ENCODE measurements at places on chromosomes 3 and 15. TPM values are rescaled to one million over a fixed set of nuclear protein-coding genes. Genes with fewer than 3 reads are reported as not detected.

Gene CLDN18
- not detected for total RNA-seq

Gene TLR9
- not detected for total RNA-seq

Gene WDR49
- total RNA-seq = 0.50 TPM

Gene BNC1
- total RNA-seq = 26.7 TPM

Gene CCDC191
- 1.6 TPM for total RNA-seq

Gene ALG1L2
- total RNA-seq = not detected

Gene MAN2A2
- total RNA-seq = 12.0 TPM

Gene SLC27A2
- total RNA-seq = 2.8 TPM

DNA sequence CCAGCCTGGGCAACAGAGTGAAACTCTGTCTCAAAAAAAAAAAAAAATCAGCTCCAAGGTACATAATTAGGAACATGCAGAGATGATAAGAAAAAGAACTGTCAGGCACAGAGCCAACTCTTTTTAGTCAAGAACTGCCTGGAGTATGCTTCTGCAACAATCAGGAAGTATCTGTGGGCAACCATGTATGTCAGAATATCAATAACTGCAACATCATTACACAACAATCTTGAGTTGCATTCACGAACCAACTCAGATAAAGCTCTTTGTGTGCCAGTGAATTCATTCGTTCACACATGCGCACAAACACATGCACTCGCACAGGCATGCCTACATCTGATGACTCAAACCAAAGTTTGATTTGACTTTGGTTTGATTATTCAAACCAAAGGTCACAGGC lies 32.1 kb downstream of the EFHB start:
- no peak for DNase-seq

- peak; percentile 15 for DNase-seq
These were observed 69.6 kb downstream of the ASB7 start for GRCh38 chr15:100671858-100672543.

- no peak for DNase-seq
These were observed 313.2 kb downstream of the AGBL1 start for GRCh38 chr15:86392874-86393273.

- no peak for DNase-seq
These were observed 1.2 kb downstream of the SIDT1 start for GRCh38 chr3:113533534-113533892.

- DNase-seq = no peak
These were observed 31.5 kb upstream of the FBXL22 start for GRCh38 chr15:63565536-63566186.

DNA sequence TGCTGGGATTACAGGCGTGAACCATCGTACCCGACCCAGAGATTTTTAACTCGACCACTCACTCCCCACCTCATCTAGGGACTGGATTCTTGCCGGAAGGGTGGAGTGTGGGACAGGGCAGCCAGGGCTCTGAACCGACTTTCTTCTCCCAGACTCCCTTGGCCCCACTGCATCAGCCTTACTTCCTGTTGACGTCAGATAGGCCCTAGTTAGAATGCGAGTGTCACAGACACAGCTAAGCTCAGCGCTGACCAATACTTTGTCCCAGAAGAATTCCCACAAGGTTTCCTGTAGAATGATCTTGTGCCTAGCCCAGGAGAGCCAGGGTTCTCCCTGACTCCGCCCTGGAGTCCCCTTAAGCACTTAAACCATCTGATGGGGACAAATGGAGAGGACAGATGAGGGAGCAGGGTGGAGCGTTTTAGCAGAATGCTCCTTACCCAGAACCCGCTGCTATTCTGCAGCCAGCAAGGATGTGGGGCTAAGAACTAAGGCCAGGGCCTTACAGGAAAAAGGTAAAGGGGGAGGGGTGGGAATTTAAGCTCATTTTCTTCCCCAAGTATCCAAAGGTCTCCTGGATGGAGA lies 5.8 kb upstream of the TUSC2 start:
- DNase-seq = no peak

DNA sequence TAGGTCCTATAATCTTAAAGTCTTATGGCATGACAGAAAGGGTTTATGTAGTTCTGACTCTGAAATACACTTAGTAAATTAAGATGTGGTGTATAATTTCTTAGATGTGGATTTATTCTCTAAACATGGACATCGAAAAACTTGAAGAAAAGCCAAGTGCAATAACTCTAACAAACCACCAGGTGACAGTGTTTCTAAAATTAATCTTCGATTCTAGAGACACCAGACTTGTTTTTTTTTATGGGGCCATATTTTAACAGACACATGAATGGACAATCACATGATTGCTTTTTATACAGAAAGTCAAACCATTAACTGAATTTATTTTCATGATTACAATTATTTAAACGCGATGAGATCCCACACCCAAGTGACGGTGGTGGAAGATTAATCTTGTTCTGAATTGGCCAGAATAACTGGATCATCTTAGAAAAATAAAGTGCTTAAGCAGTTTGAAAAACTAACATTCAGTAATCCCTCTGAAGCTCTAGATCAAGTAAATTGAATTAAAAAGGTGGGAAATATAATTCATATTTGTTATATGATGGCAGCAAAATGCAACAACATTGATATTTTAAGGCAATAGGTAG lies 305.1 kb downstream of the LSAMP start:
- DNase-seq = peak; percentile 66

DNA sequence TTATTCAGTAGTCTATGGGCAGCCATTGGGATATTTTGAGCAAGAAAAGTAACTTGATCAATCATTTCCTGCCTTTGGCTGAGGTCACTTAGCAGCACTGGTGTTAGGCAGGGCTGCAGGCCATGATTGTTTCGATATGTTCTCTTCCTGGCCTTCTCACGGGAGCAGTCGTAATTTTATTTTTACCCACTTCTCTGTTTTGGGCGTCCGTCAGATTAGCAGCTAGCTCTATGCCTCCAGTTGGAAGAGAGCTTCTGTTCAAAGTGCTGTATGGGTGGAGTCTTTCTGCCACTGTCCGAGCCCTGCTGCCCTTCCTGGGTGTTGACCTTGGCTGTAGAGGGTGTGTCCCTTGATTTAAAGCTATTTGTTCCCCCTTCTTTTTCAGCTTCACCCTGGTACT lies 123.4 kb upstream of the ROPN1 start:
- no peak for DNase-seq

DNA sequence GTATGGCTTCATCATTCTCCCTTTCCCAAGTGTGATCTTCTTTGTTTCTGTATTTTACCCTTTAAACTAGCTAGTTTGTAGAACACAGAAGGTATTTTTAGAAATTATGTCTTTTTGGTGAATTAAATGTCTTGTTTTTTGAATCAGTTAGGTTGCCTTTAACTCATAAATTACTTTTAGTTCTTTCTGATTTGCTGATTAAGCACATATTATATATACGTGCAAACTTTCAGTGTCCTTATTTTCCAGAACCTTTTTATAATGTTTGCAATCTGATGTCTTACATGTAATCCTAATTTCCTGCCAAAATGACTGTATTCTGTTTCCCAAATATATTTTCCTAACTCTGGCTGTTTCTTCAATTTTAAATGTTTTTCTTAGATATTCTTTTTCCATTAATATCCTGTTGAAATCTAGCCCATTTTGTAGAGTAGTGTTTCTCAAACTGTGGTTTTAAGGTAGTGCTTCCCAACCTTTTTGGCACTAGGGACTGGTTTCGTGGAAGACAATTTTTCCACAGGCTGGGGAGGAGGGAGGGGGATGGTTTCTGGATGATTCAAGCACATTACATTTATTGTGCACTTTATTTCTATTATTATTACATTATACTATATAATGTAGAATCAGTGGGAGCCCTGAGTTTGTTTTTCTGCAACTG lies 51.8 kb downstream of the CHD2 start:
- no peak for DNase-seq

DNA sequence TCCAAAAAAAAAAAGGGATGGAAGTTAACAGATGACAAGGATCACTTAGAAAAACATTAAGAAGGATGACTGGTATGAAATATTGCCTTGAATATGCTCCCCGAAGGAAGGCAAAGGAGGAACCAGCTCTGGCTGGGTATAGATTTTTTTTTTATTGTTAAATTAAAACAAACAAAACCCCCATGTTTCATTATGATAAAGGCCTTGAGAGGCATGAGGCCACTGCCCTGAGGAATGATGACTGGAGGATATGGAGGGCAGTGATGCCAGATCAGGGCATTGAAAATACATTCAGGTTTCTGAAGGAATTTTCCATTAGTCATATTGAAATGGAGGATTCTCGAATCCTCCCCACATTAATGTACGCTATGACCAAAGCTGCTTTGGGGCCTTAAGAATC lies 120.9 kb downstream of the ADAMTS9 start:
- no peak for DNase-seq

GRCh38 chr15:82043130-82043673 lies 2.6 kb downstream of the MEX3B start:
- no peak for DNase-seq

- DNase-seq = no peak
These were observed 212.5 kb downstream of the XXYLT1 start for GRCh38 chr3:195058336-195059005.

DNA sequence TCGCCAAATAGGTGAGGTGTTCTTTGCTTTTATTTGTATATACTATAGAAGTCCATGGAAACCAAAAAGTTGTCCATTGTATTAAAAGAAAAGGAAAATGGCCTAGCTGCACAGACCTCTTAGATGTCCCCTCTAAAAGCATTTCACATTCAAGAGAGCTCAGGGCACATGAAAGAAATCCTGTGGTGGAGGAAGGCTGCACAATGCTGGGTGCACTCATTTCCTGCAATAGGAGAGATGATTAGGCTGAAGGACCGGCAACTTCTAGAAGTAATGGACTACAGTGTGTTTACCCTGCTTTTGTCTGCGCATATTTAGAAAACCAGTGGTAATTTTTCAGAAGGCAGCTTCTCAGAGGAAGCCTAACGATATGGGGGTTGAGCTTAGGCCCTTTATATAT lies 25.4 kb downstream of the PPM1L start:
- no peak for DNase-seq

GRCh38 chr3:88147261-88147660 lies 2.5 kb upstream of the C3orf38 start:
- no peak for DNase-seq

- DNase-seq = no peak
These were observed 85.5 kb downstream of the KLHL25 start for GRCh38 chr15:85709250-85709649.

DNA sequence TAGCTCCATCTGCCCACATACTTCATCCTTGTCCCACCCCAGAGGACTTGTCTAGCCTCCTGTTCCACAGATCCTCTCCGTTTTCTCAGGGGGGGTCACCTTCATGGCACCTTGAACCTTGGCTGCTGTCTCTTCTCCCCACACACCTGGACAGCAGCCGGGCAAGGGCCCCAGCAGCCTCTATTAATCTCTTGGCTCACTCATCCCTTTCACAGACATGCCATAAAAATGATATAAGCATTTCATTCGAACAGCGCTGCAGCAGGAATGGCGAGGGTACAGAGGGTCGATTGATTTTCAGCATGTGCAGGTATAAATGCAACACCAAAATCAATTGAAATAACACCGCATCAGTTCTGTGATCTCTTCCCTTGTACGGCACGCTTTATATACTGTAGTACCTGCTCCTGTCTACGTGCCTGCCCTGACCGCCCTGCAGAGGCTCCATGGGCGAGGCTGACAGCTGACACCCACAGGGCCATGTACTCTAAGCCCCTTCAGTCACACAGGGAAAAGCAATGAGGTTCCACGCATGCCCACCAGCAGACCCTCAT lies 209.9 kb downstream of the NTRK3 start:
- DNase-seq = no peak

GRCh38 chr15:70492240-70493177 lies 270.8 kb downstream of the UACA start:
- peak; percentile 95 for DNase-seq
